ENCODE measurements at places on chromosomes 1 and 21.

GRCh38 chr21:29164323-29164942 lies 34.0 kb downstream of the MAP3K7CL start:
- no peak for DNase-seq

DNA sequence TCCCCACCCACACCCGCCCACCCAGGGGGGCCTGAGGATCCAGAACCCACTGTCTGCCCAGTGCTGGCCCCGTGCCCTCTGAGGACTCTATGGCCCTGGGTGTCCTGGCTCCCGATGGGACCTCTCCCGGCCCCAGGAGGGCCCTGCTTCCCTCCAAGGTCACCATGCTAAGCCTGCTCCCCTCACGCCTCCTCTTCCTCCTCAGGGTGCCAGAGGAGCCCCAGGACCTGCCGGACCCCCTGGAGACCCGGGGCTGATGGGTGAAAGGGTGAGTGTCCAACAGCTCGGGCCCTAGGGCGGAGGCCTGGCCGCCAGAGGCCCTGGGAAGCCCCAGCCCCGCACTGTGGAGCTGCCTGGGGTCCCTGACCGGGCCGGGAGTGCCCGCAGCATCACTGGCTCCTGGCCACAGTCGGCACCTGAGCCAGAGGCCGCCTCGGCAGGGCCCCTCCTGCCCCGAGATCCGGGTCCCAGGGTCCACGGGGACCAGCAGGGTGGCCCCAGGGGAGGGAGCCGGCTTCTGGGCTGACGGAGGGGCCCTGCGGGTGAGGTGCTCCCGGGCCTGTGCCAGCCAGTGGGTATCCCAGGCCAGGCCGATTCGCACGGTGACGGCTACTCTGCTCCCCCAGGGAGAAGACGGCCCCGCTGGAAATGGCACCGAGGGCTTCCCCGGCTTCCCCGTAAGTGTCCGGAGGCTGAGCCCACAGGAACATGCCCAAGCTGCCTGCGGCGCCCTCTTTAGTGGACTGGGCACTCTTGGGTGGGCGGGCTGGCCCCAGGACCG lies 16.1 kb downstream of the COL6A1 start:
- DNase-seq: no peak

- DNase-seq: no peak
Measured at GRCh38 chr1:50148142-50148923, 39.6 kb downstream of the ELAVL4 start.

DNA sequence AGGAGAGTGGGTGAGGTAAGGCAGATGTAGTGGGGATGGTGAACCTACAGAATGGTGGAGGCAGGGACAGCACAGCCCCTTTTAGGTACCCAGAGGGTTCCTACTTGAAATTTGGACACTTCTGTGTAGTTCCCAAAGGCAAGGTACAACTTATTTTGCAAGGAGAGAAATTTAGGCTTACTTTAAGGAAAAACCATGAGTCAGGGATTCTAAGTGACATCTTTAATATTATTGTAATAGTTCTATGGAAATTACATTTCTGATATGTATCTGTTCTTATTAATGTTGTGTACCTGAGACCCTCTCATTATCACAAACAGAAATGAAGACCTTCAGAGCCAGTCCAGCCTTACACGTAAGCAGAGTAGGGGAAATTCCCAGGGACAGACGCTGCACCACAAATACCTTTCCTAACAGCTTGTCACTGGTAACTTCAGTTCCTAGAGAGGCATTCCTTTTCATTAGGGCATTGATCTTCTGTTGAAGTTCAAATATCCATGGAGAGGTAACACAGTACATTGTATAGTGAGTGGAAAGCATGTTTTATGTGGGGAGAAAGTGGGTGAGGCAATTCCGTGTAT lies 7.9 kb downstream of the DYRK3 start:
- DNase-seq: no peak

- no peak for DNase-seq
Measured at GRCh38 chr1:230493264-230493663, 67.1 kb upstream of the PGBD5 start.
